ENCODE measurements at places on chromosomes 6 and 20.

- DNase-seq, result no peak
These were observed 4.2 kb upstream of the CST11 start for GRCh38 chr20:23456873-23457272.

DNA sequence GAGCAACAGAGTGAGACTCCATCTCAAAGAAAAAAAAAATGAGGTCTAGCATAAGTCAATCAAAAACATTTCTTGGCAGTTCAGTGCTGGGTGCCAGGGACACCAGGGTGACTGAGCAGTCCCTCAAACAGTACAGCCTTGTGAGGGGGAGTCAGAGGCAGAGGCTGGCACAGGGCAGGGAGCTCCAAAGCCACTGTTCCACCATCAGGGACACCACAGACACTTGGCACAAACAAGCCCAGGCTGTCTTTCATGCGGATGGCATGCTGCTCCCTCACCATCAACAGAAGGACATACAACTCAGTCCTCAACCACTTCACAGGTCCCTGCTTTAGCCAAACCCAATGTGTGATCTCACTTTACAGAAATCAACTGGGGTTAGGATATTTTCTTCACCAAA lies 36.0 kb upstream of the GRM4 start:
- DNase-seq, result no peak

DNA sequence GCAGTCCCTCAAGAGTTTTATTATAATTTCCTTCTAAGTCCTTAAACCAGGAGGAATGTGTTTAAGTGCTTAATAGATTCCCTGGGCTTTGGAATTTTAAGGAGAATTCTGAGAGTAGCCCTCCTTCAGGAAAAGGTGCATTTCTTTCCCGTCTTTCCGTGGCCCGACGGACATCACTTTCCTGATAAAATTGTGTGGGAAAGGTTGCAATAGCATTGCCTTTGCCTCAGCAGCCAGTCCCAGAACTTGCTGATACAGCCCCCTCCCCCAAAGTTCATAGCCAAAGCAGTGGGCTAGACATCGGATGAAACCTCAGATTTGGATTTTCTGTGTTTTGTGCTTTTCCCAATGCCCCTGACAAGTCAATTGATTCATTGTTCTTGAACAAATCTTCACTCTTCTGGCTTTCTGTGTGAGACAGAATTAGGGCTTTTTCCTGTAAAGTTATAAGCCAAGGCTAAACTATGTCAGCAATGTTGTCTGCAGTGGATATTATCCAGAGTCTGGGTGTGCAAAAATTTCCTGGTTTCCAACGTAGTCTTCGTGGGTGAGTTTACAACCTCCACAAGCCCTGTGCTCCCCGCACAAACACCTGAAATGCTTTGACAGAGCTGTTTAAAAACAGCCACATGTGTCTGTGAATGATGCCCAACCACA lies 1.1 kb upstream of the SMOC2 start:
- no peak for DNase-seq

DNA sequence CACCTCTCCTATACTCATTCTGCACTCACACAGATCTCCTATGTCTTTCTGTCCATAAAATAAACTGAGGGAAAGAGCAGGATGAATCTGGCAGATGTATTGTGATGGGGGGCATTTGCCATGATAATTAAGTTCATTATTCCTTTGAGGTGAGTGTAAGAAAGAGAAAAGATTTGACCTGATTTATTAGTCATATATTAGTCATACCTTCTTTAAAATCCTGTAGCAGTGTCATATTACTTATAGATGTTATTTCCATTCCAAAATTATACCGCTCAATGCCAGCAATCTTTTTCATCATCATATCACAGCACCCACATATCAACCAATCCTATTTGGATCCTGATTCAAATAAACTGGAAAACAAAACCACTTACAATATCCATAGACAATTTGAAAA lies 733.3 kb upstream of the SLC35B3 start:
- DNase-seq, result no peak

DNA sequence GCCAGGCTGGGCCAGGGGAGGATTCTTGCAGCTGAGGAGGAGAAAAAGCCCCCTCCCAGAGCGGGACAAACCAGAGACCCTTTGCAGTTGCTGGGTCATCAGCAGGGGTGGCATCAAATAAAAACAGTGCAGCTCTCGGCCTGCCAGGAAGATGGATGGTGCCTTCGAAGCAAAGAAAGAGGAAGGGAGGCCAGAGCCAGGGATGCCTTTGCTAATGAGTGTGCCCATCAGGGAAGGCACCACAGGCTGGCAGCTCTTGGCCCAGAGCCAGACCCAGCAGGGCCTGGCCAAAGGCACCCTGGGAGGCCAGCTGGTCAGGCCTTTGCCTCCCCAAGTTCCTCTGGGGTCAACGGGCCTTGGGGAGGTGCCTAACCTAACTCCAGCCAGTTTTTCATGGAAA lies 26.3 kb upstream of the ZNF318 start:
- DNase-seq, result no peak

DNA sequence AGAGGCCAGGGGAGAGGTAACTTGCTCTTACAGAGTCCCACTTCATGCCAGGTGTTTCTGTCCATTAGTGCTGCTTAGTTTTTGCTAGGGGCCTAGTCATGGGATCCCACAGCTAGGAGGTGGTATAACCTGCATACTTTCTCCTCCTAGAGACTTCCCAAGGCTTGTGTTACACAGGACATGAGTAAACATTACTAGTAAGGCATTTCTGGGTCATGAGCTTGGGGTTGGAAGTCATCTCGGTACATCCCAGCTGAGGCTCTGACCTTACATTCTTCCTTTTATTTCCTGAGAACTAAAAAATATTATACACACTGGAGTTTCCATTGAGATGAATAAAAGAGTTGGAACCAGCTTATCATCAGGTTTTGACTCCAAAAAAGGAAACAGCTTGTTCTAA lies 20.9 kb upstream of the PNPLA1 start:
- DNase-seq, result no peak

DNA sequence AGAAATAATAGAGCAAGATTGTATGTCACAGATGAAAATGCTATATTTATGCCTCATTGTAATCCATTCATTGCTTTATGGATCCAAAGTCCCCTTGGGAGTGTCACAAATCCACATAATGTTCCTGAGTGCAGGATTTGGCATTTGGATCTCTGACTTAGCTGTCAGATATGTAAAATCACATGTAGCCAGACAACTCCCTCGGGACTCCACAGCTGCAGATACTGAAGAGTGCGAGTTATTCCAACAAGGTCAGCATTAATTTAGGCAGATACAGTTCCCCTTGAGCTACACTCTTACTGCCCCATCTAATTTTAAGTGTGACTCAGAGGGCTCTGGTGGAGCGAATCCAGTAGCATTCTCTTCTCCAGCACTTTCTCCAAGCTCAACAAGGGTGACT lies 433.2 kb downstream of the CD83 start:
- peak; percentile 62 for DNase-seq

DNA sequence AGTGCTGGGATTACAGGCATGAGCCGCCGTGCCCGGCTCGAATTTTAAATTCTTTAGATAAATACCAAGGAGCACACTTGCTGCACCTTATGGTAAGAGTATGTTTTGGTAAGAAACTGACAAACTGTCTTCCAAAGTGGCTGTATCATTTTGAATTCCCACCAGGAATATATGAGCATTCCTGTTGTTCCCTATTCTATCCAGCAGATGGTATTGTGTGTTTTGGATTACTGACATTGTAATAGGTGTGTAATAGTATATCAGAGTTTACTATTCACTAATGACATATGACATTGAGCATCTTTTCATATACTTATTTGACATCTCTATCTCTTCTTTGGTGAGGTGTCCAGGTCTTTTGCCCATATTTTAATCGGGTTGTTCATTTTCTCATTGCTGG lies 40.5 kb downstream of the TGM6 start:
- no peak for DNase-seq
